ENCODE measurements at places on chromosomes 13 and 19.

GRCh38 chr13:29975283-29975682 is 124.9 kb upstream of the UBL3 start:
- no peak for ATAC-seq

- no peak for ATAC-seq
These were observed 31.9 kb upstream of the ATP11A start for GRCh38 chr13:112657850-112658445.

DNA sequence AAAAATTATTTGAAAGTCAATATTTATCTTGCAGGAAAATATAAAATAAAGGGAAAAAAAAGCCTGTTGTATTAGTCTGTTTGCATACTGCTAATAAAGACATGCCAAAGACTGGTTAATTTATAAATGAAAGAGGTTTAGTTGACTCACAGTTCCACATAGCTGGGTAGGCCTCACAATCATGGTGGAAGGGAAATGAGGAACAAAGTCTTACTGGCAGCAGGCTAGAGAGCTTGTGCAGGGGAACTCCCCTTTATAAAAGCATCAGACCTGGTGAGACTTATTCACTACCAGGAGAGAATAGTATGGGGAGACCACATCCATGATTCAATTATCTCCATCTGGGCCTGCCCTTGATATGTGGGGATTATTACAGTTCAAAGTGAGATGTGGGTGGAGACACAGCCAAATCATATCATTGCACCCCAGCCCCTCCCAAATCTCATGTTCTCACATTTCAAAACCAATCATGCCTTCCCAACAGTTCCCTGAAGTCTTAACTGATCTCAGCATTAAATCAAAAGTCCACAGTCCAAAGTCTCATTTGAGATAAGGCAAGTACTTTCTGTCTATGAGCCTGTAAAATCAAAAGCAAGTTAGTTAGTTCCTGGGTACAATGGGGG is 1416.5 kb upstream of the SPRY2 start:
- no peak for ATAC-seq

GRCh38 chr13:103033999-103034398 is 32.2 kb downstream of the SLC10A2 start:
- no peak for ATAC-seq

GRCh38 chr13:94859278-94859691 is 146.9 kb upstream of the SOX21 start:
- peak; percentile 79 for ATAC-seq

DNA sequence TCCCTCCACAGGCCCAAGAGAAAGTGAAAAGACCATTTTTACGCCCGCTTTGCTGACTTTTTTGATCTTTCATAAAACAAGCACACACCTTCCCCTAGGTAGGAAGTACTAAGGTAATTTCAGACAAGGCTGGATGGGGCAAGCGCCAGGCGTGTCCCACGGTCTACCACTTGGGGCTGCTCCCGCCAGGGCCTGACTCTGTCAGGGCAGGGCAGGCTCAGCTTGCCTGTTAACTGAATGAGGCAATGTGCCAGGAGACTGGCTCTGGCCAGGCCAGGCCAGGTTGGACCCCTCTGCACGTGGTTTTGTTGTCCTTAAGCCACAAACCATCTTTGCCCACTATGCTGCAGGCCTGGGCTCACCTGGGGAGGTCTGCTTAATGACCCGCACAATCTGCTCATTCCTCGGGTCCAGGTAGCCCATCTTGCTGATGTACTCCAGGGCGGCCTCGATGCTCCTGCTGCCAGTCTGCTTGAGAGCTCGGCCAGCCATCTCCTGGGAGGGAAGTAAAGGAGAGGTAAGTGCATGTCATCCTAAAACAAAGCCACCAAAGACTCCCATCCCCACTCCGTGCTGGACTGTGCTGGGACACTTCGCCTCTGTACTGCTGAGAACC is 70.4 kb downstream of the LATS2 start:
- no peak for ATAC-seq

GRCh38 chr19:52351512-52351911 is 15.5 kb downstream of the ZNF610 start:
- ATAC-seq = no peak

DNA sequence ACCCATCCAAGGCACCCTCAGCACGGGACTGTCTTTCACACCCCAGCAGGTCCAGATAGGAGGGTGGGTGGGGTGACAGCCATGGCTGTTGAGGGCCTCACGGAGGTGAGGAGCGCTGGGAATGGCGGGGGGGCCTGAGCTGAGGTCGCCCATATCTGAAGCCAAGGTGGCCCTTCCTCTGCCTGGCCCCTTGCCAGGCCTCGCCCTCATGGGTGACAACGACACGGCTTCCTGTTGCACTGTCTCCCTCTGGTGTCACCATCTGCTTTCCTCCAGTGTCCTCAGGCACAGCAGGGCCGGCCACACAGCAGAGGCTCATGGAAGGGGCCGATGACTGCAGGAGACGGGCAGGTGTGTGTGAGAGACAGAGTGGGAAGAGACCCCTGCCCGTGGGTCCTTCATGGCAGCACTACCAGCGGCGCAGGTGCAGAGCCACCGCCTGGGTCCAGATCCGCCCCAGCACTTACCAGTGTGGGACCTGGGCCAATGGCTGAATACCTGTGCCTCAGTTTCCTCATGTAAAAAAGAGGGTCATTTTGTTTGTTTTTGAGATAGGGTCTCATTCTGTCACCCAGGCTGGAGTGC is 8.1 kb upstream of the NKPD1 start:
- ATAC-seq = no peak

- ATAC-seq = no peak
These were observed 4.9 kb upstream of the TEX26 start for GRCh38 chr13:30927595-30927994.

All from gastroesophageal sphincter (tissue), 4 donors.